Hepatic stellate cell (primary cell): ENCODE measurements at places on chromosomes 7 and 10.

GRCh38 chr7:87127019-87127418, 25.2 kb upstream of the DMTF1 start:
- no peak for DNase-seq

DNA sequence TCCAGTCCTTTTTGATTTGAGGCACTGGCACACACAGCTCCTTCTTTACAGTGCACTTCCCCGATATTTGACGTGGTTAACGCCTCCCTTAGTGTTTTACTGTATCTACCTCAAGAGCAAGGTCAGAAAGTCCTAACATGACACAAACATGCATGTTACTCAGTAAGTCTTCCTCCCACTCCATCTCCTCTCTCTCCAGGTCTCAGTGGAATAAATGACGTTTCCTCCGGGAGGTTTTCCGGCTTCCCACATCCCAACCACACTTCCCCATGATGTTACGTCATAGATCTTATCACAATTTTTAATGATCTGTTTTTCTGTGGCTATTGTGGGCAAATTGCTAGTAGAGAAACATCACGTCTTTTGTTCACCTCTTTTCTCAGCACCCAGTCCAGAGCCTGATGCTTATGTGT, 165.7 kb downstream of the PTPN20 start:
- DNase-seq, result no peak

GRCh38 chr10:18377898-18378297, 237.7 kb downstream of the CACNB2 start:
- DNase-seq, result no peak

DNA sequence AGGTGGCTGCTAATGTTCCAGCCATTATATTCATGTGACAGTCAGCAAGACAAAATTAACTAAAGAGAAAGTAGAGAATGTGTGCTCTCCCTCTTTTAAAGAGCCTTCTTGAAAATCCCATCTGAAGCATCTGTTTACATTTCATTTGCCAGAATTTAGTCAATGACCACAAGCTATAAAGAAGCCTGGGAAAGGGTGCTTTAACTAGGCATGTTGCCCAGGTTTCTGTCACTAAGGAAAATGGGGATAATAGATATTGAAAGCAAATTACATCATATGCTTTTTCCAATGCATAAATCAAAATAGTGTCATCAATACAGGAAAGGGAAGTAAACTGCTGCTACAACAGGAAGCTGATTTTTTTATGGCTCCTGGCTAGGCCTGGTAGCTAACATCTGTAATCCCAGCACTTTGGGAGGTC, 67.7 kb downstream of the ELAPOR2 start:
- DNase-seq, result peak; percentile 8

- DNase-seq, result no peak
Measured at GRCh38 chr10:27568196-27569175, 64.4 kb downstream of the RAB18 start.

DNA sequence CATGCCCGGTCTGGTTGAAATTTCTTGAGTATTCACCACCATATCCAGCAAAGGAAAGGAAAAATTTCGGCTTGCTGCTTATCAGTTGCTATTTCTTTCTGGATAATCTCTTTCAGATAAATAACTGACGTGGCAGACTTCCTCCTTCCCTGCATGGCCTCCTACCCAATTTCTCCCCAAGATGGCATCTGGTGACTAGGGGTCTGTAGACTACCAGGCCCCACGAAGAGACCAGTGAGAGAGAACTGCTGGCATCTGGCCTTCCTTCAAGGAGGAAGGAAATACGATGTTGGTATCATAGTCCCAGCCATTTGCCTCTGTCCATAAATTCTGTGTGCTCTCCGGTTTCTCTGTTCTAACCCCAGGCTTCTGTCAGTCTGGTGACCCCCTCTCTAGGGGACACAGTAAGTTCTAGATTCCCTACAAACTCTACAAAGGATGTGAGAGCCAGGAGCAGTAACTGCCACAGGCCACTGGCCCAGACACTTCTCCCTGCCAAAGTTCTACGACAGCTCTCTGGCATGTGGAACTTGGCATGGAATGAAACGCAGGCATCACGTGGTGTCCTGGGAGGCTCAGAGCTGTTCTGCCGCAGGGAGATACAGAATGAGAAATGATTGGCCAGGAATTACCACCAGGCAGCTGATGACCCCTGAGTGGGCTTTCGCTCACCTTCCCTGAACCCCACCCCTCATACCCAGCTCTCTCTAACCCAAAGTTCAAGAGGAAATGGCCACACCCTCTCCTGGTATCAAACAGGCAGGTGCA, 30.0 kb upstream of the MSRB2 start:
- DNase-seq, result peak; percentile 58

DNA sequence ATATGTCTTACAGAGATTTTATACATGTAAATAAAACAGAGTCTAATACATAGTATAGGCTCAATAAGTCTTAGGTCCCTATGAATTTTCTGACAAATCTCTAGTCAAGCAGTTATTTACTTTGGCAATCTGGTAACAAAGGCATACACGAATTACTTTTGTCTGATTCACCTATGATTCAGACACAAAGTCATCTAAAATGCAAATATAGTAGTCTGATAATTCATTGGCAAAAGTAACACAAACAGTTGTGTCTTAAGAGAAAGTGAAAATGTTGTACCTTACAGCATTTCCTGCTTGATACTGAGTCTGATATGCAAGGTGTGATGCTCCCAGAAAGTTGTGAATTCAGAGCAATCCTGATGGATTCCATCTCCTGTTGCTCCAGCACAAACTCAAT, 209.4 kb upstream of the PRSS1 start:
- DNase-seq, result no peak

DNA sequence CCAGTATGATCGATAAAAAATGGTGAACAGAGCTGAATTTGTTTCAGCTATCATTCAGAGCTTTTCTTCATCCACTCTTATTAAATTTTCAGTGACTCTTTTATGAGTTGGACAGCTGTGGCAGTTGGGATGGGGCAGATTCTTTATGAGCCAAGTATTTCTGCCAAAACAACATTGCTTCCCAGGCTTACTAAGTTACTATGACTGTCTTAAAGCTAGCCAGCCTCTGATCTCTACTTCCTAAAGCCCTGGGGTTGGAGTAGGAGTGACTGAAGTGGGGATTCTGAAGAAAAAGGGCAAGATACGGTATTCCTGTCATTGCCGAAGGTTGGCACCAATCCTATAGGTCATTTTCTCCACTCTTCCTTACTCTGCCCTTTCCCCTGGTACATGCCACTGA, 12.7 kb downstream of the RPP30 start:
- DNase-seq, result no peak

GRCh38 chr10:33327751-33328150, 6.7 kb downstream of the NRP1 start:
- no peak for DNase-seq

- DNase-seq, result no peak
Measured at GRCh38 chr7:73977619-73978618, 50.1 kb upstream of the ELN start.

- DNase-seq, result no peak
Measured at GRCh38 chr7:143455491-143455890, 12.2 kb downstream of the TAS2R60 start.

DNA sequence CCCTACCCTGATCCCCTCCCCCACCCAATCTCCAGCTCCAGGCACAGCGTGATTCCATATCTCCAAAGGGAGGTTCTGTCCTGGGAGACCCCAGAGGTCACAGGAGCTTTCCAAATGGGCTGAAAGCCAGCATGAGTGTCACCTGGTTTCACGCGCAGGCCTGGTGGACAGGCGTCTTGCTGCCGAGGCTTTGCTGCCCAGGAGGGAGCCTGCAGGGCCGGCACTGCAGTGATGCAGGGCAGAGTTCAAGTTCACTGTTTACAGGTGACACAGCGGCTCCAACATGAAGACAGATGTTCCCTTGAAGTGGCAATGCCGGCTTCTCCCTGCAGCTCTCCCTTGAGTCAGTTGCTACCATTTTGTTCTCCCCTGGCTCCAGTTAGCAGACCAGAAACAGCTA, 104.3 kb downstream of the TCERG1L start:
- no peak for DNase-seq

GRCh38 chr10:132808383-132809231, 22.7 kb upstream of the NKX6-2 start:
- DNase-seq, result no peak

GRCh38 chr10:78212786-78213175, 179.1 kb downstream of the RPS24 start:
- DNase-seq, result no peak

- DNase-seq, result peak; percentile 88
Measured at GRCh38 chr10:77104459-77104980, 533.1 kb downstream of the KCNMA1 start.

GRCh38 chr7:117772421-117772820, 100.8 kb downstream of the CTTNBP2 start:
- no peak for DNase-seq

DNA sequence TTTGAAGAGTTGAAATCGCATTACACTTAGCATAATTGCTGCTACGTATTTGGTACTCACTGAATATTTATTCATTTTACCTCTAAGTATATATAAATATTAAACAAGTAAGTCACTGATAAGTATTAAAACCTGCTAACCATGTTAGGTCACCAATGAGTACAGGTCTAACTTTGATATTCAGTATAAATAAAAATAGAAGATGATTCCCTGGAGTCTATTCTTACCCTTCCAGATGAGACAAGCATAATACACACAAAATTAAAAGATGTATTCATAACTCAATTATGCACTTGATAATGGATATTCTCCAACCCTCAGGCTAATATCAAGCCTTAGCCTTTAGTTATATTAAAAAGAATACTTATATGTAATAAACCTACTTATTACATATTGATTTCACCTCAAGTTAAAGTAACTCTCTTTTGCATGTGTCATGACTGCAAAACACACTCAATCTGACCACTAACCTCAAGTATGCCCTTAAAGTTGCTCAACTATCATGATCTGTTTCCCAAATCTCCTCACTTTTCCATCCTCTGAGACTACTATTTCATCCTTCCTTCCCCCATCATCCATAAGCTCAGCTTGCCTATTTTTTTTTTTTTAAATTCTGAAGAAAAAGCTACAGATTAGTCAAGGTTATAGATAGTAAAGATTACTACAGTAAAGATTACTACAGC, 46.8 kb downstream of the IPMK start:
- peak; percentile 21 for DNase-seq

DNA sequence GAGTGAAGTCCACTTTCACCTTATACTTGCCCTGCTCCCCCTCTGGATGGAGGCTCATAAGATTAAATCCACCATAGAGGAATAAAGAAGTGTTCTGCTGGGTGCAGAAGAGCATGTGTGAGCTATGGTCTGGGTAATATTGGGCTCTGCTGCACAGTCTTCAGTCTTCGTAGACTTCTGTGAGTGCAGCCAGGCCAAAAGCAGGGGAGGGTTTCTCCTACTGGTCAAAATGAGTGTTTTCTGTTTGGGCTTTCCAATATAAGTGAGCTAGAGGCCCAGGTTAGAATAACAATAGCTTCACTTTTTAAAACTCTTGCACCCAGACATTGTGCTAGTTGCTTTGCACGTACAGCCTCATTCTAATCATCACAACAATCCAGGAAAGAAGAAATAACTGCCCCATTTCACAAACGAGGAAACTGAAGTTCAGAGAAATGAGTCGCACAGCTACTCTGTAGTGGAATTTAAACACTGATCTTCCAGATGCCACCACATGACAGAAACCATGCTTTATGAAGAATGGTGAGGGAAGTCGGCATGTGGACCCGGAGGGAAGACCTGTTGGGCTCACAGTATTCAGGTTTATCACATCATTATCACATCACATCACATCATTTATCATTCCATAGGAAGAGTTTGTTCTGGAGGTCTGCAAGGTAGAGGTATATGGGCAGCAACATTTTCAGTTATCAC, 23.8 kb upstream of the MSMB start:
- no peak for DNase-seq

DNA sequence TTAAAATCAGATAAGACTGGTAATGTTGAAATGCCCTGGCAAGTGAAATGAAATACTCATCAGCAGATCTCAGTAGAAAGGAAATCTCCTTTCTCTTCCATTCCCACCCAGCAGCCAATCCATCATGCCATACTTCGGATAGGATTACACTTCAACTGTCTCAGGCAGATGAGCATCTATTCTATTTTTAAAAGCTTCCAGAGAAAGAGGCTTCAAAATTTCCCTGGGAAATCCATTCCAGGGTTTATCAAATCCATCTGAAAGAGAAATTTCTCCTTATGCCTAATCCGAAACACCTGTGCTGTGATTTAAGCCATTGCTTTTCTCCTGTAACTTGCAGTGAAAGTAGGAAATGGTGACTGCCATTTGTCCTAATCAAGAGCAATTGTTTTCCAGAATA, 60.4 kb upstream of the RAPGEF5 start:
- DNase-seq, result no peak

DNA sequence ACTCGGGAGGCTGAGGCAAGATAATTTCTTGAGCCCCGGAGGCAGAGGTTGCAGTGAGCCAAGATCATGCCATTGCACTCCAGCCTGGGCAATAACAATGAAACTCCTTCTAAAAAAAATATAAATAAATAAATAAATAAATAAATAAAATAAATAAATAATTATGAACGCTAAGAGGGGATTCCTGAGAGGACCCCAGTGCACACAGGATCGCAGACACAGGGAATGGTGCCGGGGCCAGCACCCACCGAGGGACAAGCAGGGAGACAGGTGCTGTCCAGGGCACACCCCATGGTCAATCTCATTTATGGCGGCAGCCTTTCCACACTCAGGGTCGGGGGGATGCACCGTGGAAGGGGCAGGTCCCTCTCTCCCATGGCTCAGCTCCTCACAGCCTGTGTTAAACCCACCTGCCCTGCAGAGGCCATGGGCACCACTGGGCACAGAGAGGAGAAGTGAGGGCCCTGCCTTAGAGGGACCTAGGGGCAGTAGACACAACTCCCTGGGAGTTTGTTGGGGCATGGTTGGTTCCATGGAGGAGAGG, 2.2 kb upstream of the RAMP3 start:
- DNase-seq, result no peak

GRCh38 chr7:21067216-21067615, 280.5 kb upstream of the SP8 start:
- no peak for DNase-seq

- no peak for DNase-seq
Measured at GRCh38 chr7:2052657-2053048, 180.1 kb downstream of the MAD1L1 start.

DNA sequence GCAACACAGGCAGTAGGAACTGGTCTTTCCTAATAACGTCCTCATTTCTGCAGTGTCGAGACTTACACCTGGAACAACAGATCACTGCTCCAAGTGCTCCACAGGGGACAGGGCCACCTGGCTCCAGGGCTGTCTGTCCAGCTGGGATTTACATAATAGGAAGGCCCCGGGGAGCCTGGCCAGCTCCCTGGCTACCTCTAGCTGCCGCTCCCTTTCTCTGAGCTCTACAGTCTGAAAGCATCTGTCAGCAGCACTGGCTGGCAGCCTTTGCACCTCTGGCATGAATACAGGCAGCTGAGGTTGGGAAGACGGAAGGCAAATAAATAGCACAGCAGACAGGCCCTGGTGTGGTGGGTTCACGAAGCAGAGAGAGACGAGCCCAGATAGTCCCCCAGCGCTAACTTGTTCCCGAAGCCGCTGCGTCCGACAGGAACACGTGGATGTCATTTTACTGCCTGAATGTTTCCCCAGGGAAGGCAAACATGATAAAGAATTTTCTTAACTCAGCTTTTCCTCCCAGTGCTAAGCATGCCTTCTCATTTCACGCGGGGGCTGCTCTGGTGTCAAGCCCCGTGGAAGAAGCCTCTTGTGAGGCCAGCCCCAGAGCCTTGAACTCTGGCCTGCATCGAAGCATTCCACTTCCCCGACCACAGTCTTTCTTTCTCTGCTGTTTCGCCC, 105.4 kb downstream of the ITIH5 start:
- no peak for DNase-seq
